HCT116 (cell line): ENCODE measurements at places on chromosomes 12 and 14.

DNA sequence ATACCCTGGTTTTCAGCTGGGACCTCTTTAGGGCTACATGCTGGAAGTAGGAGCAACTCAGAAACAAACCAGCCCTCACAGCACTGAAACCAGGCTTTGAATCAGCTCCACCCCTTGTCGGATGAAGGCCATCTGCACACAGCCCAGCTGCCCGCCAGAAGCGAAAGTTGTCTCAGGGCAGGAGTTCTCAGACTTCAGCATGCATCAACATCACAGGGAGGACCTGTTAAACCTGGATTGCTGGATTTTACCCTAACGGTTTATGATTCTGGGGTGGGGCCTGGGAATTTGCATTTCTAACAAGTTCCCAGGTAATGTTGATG lies 10.9 kb downstream of the SYNDIG1L start:
- no peak for DNase-seq

DNA sequence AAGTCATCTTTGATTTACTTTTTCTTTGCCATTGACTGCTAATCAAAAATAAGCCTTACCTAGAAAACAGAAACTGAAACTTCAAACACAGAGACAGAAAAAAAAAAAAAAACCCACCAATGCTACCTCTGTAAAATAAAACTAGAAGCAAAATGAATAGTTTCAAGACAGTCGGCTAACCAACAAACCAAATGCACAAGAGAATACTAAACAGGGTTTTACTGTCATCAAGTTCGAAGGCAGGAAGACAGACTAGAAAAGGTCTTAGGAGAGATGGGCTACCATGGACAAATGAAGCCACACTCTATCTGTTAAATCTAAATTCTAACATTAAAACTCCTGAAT lies 59.5 kb downstream of the SEL1L start:
- DNase-seq, result no peak

DNA sequence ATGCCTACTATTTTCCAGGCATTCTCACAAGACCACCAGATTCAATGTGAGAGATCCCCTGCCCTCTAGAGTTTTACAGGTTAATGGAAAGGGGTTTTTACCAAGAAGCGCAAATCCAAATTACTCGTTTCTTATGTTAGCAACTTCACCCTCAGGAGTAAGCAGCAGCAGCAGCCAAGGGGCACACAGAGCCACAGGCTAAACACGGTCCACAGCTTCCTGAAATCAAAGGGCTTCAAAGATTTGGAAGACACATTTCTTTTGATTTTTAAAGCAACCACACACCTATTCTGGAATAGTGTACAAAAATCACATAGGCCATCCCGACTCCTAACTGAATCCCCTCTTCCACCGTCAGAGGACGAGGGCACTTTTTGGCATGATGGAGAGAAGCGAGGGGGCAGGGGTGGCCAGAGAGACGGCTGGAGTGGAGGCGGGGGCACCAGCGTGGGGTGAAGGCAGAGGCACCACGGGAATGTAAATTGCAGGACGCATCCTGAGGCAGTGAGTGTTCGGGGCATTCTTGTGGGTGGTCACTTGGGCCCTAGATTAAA lies 107.0 kb downstream of the ARF6 start:
- no peak for DNase-seq

DNA sequence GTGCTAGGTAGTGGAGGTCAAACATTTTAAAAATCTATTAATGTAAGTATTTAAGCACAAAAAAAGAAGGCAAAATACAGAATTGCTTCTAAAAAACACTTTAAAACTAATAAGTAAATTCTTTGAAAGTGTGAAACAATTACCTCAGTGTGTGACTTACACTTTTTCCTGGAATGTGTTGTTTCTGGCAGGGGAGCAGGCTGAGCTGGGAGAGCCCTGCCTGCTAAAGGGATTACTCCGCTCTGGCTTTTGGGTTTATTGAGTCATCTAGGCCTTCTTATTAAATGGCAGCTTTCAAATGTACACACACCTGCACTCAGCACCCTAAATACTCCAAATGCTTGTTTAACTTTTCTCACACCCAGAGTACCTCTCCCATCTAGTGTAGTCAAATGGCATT lies 279.8 kb downstream of the AKAP6 start:
- no peak for DNase-seq

DNA sequence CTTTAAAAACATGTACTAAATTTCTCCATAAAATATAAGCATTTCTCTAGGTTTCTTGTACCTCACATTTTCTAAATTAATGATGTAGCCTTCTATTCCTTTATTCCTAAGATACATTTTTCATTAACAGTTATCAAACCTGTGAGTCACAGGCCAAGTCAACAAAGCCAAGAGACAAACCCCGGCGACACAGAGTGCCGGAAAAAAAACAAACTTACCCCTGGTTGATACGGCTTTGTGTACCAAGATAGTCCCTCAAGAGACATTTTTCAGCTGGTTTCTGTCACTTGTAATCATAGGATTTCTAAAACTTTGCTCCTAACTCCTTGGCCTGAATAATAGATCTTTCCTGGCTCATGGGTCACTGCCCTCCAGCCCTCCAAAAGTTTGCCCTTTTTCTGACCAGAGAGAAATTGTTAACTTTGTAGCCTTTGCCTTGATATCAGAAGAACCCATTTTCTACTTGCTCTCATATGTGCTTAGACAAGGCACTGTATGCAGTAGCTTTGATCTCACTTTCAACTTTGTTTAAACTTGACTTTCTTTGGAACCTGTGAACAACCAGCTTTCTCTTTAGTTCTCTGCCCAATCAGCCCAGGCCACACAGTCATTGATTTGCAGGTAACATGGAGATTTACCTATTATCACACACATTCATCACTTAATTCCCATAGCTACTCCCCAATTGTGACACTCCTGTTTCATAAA lies 172.2 kb downstream of the PRKD1 start:
- no peak for DNase-seq

- peak; percentile 27 for DNase-seq
Measured at GRCh38 chr14:23694085-23694948, 58.2 kb downstream of the DHRS2 start.

GRCh38 chr14:73173092-73173735 lies 36.9 kb downstream of the PSEN1 start:
- peak; percentile 31 for DNase-seq

- no peak for DNase-seq
Measured at GRCh38 chr12:24021164-24021502, 71.7 kb upstream of the SOX5 start.

- DNase-seq, result no peak
Measured at GRCh38 chr14:95065411-95065810, 91.9 kb downstream of the DICER1 start.

DNA sequence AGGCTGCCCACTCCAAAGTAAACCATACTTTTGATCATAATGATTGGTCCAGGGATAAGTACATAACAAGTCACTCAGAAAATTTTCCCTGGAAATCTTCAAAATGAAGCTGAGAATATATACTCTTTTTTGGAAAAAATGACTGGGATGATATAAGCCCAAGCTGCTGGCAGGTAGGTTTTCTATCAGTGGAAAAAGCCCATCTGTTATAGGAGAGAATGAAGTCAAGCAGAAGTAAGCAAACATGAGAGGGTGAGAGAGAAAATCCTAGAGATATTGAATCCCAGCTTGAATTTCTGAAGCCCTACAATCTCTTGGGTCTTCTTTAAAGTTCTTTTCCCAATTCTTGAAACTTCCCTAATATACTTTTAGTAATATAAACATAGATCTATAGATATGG lies 37.3 kb upstream of the ZDHHC17 start:
- DNase-seq, result no peak

- no peak for DNase-seq
Measured at GRCh38 chr12:130911193-130911592, 39.3 kb downstream of the RAN start.
